CD4-positive, CD25-positive, alpha-beta regulatory T cell (primary cell): ENCODE measurements at places on chromosomes 7 and 10. TPM values are rescaled to one million over a fixed set of nuclear protein-coding genes. Genes with fewer than 3 reads are reported as not detected.

- no peaks in the 10 kb centered on the region for H3K27me3 ChIP-seq
- no peaks in the 10 kb centered on the region for H3K4me1 ChIP-seq
- no peaks in the 10 kb centered on the region for H3K36me3 ChIP-seq
- DNase-seq = no peak
- H3K4me3 ChIP-seq = no peak overlapping the region
Measured at GRCh38 chr10:12337453-12338372, 11.6 kb upstream of the CAMK1D start.

DNA sequence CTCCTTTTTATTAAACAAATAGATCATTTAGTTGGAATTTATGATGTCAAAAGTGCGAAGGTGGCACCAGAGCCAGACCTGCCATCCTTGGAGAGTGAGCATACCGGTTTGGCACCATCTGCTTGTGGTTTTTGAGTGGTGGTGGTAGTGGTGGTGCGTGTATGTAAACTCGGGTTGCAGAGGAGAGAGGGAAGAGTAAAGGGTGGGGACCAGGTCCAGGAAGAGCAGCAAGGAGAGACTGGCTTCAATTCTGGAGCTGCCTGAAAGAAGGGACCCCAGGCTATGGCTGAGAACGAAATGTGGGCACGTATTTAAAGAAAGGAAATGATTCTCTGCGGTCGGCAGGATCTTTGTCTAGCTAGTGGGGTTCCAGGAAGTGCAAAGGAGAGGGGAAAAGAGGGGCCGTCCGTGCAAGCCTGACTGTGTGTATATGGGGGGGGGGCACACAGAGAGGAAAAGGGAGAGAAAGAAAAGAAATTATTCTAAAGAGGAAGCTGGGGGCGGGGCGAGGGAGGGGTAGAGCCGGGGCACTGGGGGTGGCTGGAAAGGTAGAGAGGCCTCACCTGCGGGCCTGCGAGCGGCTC, 448 bp upstream of the GOLGA7B start:
- no peaks in the 10 kb centered on the region for H3K36me3 ChIP-seq
- no peaks in the 10 kb centered on the region for H3K27me3 ChIP-seq
- peak; percentile 53 for DNase-seq
- peaks cover 34% of the 10 kb centered on the region for H3K4me1 ChIP-seq

- H3K27me3 ChIP-seq = no peaks in the 10 kb centered on the region
- peaks cover 76% of the 10 kb centered on the region for H3K36me3 ChIP-seq
- DNase-seq = no peak
- H3K4me3 ChIP-seq = no peak overlapping the region
- no peak overlapping the region for H3K27ac ChIP-seq
Measured at GRCh38 chr10:3133948-3134347, 38.6 kb downstream of the PITRM1 start.

DNA sequence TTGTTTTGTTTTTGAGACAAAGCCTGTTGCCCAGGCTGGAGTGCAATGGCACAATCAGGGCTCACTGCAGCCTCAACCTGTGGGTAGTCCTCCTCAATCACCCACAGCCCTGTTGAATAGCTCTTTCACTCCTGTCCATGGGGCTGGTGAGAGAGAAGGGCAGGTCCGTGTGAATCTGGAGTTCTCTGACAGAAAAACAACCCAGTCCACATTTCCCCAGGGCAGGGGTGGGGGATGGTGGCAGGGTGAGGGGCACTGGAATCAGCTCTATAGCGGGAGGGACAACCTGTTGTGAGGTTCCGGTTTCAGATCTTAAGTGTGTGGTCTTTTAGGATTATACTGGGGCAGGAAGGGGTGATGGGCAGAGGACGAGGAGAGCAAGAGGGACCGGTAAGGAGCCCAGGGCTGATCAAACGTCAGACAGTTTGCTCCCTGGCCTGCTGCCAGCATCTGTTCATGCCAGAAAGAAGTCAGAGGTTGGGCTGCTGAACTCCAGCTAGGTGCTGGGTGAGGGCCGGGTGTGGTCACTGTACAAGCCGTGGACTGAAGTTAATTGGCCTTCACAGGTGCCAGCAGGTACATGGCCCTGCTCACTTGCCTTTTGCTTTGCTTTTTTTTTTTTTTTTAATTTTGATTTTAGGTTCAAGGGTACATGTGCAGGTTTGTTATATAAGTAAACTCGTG, 33.2 kb upstream of the MKRN1 start:
- H3K36me3 ChIP-seq = no peaks in the 10 kb centered on the region
- no peak overlapping the region for H3K27ac ChIP-seq
- H3K4me3 ChIP-seq = no peak overlapping the region
- H3K27me3 ChIP-seq = no peaks in the 10 kb centered on the region
- H3K4me1 ChIP-seq = no peaks in the 10 kb centered on the region

DNA sequence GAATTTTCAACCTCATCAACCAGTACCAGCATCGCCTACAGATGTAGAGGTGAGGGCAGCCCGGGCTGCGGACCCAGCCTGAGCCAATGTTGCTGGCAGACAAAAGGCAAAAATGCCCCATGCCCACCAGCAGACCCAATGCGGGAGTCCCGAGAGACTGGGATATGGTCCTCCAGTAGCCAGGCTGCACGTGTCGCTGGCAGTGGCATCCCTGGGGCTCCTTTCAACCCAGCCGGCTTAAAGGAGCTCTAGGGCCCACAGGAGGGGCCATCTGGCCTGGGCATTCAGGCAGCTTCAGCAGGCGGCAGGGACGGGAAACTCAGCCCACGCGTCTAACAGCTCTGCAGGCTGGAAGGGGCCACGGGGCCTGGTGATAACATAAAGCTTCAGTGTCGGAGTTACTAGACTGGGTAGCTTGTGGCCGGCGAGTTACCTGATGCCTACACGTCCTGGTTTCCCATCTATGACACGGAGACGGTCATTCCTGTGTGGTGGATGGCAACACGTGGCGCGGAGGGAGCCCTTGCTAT, 70.7 kb downstream of the PROSER2 start:
- H3K4me1 ChIP-seq = peaks cover 6% of the 10 kb centered on the region
- H3K27me3 ChIP-seq = no peaks in the 10 kb centered on the region
- H3K36me3 ChIP-seq = no peaks in the 10 kb centered on the region
- no peak for DNase-seq
- no peak overlapping the region for H3K27ac ChIP-seq

Gene ADARB2
- 0.53 TPM for polyA plus RNA-seq

DNA sequence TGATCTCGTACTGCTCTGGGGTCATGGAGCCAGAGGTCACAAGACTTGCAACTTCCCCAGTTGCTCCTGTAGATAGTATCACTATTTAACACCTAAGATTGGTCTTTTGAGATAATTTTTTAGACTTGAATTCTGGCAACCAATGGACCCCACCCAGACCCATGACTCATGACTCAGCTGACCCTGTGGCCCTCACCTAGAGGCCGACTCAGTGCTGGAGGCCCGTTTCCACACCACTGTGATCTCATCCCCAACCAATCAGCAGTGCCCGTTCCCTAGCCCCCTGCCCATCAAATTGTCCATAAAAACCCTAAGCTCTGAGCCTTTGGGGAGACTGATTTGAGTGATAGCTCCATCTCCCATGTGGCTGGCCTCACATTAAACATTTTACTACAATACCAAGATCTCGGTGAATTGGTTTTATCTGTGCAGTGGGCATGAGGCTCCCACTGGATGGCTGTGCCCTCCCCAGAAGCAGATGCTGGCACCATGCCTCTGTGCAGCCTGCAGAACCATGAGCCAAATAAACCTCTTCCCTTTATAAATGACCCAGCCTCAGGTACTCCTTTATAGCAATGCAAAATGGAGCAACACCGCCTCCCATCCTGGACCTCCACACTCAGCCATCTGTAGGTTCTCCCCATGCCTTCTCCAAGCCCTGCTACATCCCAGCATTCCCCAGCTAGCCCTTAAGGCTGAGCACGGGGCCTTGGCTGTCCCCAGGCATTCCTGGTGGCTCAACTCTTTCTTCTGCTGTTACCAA, 98.8 kb downstream of the PRKAG2 start:
- peaks cover 20% of the 10 kb centered on the region for H3K36me3 ChIP-seq
- H3K4me1 ChIP-seq = peaks cover 8% of the 10 kb centered on the region
- H3K27me3 ChIP-seq = no peaks in the 10 kb centered on the region
- H3K27ac ChIP-seq = no peak overlapping the region
- no peak for DNase-seq
- no peak overlapping the region for H3K4me3 ChIP-seq

DNA sequence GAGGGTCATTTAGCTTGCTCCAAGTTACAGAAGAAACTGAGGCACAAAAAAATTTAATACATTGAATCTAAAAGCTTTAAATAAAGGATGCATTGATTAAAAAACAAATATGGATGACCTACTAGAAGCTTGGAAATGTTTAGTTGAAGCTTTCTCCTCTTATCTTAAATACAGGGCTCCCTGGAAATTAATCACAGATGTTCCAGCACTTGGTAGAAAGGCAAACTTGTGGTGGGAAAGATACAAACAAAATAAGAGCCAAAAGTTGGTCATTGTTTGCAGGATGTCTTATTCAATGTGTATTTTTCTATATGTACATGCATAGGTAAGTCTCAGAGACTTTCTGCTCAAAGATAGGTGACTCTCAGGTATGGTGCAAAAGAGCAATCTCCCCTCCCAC, 40.7 kb upstream of the LYZL1 start:
- H3K4me1 ChIP-seq = no peaks in the 10 kb centered on the region
- no peaks in the 10 kb centered on the region for H3K36me3 ChIP-seq
- H3K27ac ChIP-seq = no peak overlapping the region
- no peak for DNase-seq
- H3K27me3 ChIP-seq = peaks cover 4% of the 10 kb centered on the region
- H3K4me3 ChIP-seq = no peak overlapping the region

Gene RPP30
- polyA plus RNA-seq = 53.5 TPM

DNA sequence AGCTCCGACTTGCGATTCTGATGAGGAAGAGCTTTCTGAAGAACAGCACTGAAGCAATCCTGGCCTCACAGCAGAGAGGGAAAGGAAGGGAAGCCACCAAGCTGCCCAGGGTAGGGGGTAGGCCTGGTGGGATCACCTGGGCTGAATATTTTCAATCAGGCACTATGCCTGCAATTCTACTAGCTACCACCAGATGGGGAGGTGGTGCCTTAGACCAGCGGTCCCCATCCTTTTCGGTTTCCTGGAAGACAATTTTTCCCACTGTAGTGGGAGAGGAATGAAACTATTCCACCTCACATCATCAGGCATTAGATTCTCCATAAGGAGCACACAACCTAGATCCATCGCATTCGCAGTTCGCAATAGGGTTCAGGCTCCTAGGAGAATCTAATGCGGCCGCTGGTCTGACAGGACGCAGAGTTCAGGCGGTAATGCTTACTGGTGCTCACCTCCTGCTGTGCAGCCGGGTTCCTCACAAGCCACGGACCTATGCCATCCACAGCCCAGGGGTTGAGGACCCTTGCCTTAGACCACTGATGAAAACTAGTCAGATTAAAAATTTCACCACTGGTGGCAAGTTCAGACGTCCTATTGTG, 2.7 kb downstream of the LRRC20 start:
- DNase-seq = no peak
- H3K27ac ChIP-seq = no peak overlapping the region
- H3K4me3 ChIP-seq = no peak overlapping the region
- H3K36me3 ChIP-seq = no peaks in the 10 kb centered on the region
- H3K27me3 ChIP-seq = no peaks in the 10 kb centered on the region
- peaks cover 12% of the 10 kb centered on the region for H3K4me1 ChIP-seq

GRCh38 chr7:92020636-92021035, 80.0 kb downstream of the AKAP9 start:
- H3K27ac ChIP-seq = no peak overlapping the region
- peaks cover 70% of the 10 kb centered on the region for H3K36me3 ChIP-seq
- H3K4me3 ChIP-seq = no peak overlapping the region
- no peaks in the 10 kb centered on the region for H3K27me3 ChIP-seq
- DNase-seq = no peak
- H3K4me1 ChIP-seq = no peaks in the 10 kb centered on the region

DNA sequence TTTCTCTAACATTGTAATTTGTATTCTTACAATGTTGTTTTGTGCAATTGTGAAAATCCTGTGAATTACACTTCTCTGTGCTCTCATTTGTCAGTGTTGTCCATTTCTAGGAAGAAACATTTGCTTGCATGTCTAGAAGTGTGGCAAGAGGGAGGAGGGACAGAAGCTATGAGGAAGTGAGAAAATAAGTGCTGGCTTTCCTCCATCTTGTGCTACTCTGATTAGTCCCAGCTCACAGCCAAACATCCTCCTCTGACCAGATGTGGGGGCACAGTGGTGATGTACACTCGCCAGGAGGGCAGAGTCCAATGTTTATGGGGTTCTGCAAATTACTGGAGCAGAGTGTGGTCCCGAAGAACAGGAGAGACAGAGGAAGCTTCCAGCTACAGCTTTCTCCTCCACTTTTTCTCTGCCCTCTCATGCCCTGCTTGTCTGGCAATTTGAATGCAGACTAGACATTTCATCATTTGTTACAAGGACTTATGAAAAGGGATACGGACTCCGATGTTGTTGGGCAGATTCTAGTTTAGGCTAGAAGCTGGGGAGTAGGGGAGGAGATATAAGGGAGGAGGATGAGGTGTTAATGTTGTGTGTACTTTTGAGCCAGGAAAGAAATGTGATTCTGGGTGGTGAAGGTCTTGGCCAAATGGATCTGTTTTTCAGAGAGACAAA, 131.0 kb upstream of the C1GALT1 start:
- no peak overlapping the region for H3K4me3 ChIP-seq
- no peak overlapping the region for H3K27ac ChIP-seq

Gene OR2A1
- 0.87 TPM for polyA plus RNA-seq

DNA sequence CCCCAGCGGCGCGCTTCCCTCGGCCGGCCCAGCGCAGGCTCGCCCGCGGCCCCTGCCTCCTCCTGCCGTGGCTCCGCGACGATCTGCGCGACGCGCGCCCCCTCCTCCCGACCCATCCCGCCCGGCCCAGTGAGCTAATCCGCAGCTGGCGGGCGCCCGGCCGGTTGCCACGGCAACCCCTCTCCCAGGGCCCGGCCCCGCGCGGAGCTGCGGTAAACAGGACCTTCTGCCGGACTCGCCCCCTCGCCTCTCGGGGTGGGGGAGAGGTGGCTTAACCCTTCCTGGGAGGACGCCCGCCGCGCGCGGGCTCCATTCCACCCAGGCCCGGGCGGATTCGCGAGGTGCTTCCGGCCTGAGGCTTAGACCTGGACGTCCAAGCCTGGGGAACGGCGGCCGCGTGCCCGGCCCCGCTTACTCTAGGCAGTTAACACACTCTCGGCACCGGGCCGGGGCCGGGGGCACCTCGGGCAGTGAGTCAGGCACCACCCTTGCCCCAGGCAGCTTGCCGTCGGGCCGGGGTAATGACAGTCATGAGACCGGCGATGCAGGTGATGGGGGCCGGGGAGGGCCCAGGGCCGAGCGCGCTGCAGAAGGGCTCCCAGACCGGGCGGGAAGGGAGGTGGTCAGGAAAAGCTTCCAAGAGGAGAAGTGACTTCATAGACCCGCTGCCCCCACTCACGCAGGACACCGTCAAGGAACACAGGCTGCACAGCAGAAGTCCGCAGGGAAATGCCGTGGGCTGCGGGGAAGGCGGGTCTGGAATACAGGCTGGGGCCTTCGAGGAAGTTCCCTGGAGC, at the start of gene DENND2A:
Gene DENND2A (minus strand): TSS at position 87 of the 797 bp plus-strand sequence. CDS start 38,416 bp downstream, outside the sequence.
- no peak within 1 kb of the TSS for H3K27ac ChIP-seq
- H3K27me3 ChIP-seq = peaks cover 19% of the 10 kb centered on the region
- no peak within 1 kb of the TSS for H3K4me3 ChIP-seq
- no peaks in the 10 kb centered on the region for H3K36me3 ChIP-seq
- DNase-seq = no peak
